ENCODE measurements at places on chromosomes 12 and 14.

DNA sequence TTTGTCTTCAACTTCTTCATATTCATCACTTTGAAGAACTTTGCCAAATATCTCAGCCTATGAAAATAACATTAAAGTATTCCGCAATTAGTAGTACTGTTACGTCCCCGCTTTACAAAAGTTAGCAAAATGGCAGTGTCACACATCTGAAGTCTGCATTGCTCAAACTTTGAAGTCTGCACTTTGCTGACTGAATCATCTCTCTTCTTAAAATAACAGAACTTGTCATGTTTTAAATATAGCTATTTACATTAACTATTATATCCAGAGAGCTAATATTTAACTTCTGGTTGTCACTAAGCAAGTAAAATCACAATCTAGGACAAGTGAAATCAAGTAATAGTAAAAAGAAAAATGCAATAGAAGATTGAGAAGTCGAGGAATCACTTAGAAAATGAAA, 34.5 kb downstream of the IPO8 start:
- no peak for DNase-seq

DNA sequence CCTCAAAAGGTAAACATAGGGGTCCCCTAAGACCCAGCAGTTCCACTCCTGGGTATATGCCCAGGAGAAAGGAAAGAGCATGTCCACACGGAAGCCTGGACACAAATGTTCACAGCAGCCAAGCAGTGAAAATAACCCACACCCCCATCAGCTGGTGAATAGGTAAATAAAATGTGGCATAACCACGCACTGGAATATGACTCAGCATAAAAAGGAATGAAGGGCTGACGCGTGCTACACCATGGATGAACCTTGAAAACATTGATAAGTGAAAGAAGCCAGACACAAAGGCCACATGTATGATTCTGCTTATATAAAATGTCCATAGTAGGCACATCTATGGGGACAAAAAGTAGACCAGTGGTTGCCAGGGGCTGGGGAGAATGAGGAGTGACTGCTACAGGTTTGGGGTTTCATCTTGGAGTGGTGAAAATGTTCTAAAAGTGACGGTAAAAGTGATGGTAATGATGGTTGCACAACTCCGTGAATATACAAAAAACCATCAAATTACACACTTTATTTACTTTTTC, 3.8 kb upstream of the SCARB1 start:
- DNase-seq, result no peak

GRCh38 chr14:104882325-104882973, 17.4 kb downstream of the CEP170B start:
- no peak for DNase-seq

DNA sequence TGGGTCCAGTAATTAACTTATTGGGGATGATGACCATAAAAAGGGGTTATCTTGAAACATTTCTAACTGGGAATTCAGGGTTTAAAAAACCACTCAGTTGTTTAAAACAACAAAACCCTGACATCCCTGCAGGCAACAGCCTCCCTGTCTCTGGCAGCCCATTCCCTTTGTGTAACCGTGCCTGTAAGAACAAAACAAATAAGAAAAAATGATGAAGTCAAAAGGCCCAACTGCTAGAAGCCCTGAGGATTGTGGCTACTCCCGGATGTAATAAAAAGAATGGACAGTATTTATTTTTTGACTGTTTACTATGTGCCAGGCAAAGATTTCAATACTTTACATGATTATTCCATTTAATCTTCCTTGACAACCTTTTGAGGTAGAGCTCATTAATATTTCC, 75.3 kb downstream of the TMCC3 start:
- DNase-seq, result no peak

DNA sequence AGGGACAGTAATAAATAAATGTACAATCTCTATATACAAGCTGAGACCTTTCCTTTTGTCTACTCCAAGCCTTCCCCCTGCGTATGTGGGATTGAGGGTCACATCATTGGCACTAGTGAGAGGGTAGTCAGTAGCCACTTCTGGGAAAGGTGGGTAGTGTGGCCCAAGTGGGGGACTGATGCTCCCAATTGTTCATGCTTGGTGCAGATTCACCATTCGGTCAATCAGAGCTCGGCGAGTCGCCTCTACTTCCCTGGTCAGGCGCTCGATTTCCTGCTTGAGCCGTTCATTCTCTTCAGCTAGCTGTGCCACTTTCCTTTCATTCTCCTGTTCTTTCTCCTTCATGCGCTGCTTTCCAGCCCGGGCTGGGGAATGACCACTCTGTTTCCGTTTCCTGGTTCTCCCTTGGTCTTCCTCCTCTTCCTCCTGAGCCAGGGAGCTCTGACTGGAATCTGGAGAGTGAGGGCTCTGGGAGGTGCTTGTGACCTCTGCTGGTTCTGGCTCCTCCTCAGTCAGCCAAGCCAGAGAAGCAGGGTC, 3.6 kb downstream of the DDIT3 start:
- DNase-seq, result no peak

- no peak for DNase-seq
Measured at GRCh38 chr14:63895510-63895909, 42.7 kb downstream of the SYNE2 start.

GRCh38 chr12:13036881-13037280, 7.3 kb upstream of the FAM234B start:
- no peak for DNase-seq

DNA sequence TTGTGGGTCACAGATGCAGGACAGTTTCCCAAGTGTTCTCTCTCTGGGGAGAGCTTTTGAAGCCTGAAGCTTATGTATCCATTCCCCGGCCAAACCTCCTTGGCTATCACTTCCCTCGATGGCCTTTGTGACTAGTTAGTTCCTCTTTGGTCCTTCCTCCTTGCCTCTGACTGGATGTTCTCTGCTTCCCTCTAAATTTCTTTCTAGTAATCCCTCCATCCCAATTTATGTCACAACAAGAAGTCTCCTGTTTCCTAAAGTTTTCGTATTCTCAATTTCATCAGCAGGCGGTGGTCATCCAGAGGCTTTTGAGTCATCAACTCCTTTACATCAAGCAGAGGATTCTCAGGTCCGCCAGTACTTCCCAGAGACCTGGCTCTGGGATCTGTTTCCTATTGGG, 27.5 kb downstream of the A2ML1 start:
- DNase-seq, result no peak

- DNase-seq, result no peak
Measured at GRCh38 chr12:3795066-3795465, 42.2 kb upstream of the CRACR2A start.

- no peak for DNase-seq
Measured at GRCh38 chr12:27119797-27120196, 37.4 kb upstream of the C12orf71 start.

- DNase-seq, result no peak
Measured at GRCh38 chr12:81083018-81083417, 5.1 kb downstream of the ACSS3 start.

GRCh38 chr12:116689979-116690744, 47.7 kb downstream of the SPRING1 start:
- DNase-seq, result no peak

GRCh38 chr12:55830601-55831446, 1.4 kb upstream of the DNAJC14 start:
- DNase-seq, result peak; percentile 38

DNA sequence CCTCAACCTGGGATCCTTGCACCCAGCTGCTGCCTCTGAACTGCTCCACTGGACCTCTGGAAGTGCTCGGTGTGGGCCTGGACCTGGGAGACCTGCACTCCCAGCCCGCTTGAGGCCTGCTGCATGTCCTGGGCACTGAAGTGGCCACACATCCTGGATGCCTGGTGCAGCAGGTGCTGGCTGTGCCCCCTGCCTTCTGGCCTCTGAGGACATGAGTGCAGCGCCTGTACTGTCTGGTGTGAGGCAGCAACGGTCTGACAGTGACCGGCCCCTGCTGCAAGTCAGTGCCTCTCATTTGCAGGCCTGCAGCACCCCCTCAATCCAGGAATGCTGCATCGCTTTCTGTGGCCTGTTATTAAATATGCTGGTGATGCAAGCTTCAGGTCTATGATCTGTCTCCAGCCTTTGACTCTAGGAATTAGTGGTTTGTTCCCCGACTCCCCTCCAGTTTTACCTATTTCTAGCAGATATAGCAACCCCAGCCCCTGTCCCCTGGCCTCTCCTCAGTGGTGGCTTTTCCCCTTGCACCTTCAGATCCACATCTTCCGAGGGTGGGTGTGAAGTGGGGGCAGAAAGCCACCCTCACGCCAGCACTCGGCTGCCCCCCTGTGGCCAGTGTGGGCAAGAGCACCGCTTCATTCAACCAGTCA, 3.6 kb downstream of the SMIM41 start:
- peak; percentile 57 for DNase-seq

DNA sequence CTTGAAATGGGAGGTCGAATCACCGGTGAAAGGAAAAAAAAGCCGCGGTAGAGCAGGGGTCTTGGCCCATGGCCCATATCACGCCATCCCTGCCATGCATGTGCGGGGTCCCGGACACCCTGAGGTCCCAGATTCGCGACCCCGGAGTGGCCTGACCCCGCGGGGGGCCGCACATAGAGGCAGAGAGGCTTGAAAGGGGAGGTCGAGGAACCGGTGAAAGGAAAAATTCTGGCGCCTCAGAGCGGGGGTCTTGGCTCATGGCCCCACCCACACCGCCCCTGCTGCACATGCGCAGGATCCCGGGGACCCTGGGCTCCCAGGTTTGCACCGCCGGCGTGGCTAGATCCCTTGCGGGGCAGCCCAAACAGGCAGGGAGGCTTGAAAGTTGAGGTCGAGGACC, 319.8 kb downstream of the ALG10 start:
- DNase-seq, result no peak

- DNase-seq, result no peak
Measured at GRCh38 chr12:15592934-15593333, 196.3 kb downstream of the EPS8 start.

DNA sequence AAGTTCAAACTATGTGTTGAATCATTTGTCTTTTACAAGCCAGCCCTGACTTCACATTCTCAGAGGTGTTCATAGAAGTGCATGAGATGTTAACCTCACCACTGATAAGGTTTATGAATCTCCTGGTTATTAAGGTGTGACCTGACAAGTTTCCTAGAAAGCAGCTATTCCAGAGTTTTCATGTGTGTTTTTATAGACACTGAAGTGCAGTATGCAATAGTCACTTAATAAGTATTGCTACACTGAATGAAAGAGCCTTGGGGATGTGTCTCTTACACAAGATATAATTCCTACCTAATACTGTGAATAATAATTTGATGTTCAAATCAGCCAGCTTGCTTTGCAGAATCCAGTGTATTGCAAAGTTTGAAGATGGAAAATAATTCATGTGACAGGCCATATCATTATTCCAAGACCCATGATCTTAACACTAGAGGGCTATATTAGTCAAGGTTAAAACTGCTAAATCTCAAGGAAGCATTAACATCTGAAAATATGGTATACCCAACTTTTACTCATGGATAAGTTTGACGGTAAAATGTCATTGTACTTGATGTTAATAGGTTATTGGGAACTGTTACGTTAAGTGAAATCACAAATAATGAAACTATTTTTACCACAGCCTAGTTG, 13.0 kb downstream of the SLC25A3 start:
- no peak for DNase-seq

DNA sequence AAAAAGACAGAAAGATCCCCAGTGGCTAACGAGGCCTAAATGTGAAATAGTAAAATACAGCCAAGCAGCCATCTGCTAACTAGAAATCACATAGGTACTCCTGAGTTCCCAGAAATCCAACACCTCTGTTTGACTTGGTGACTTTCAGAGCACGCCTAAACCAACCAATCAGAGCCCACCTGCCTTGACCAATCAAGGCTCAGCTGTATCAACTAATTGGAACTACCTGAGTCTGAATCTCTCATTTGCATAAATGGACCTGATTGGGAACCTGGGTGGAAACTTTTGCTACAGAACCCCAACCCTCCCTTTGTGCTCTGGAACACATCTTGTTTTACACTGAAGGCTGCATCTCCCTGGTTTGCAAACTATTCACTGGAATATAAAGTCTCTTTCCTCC, 5.1 kb upstream of the TCL1B start:
- no peak for DNase-seq

DNA sequence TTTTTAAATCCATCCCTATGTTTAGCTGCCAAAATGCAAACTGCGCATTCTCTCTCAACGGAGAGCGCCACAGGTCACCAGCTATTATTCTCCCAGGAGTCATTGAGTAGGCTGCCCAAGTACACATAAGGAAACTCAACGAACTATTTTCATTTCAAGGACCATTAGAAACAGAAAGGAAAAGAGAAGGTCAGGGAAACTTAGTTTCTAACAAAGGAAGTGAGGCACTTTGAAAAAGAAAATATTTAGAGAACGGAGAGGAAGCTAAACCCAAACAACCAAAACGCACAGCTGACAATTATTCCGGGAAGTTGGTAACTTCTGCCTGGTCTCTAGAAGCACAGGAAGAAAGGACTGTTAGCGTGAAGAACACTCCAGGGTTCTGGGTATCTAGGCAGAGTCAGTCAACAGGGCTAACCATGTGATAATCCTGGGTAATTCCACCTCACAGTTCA, 23.5 kb downstream of the GPHB5 start:
- DNase-seq, result no peak

DNA sequence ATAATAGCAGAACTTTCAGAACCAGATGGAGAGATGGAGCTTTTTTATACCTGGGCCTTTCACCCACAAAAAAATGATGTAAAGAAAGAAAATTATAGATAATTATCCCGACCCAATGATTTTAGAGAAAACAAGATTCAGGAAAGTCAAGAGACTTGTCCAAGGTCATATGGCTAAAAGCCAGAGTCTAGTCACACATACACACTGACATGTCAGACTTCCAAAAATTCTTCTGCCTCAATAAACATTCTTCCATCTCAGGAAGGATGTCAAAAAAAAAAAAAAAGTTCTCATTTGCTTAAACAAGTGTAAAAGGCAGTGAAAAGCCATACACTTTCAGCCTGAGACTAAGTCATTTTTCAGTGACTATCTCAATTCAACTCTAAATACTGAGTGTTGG, 116.0 kb downstream of the PRICKLE1 start:
- DNase-seq, result no peak

GRCh38 chr14:33275879-33276278, 337.2 kb downstream of the NPAS3 start:
- DNase-seq, result no peak

DNA sequence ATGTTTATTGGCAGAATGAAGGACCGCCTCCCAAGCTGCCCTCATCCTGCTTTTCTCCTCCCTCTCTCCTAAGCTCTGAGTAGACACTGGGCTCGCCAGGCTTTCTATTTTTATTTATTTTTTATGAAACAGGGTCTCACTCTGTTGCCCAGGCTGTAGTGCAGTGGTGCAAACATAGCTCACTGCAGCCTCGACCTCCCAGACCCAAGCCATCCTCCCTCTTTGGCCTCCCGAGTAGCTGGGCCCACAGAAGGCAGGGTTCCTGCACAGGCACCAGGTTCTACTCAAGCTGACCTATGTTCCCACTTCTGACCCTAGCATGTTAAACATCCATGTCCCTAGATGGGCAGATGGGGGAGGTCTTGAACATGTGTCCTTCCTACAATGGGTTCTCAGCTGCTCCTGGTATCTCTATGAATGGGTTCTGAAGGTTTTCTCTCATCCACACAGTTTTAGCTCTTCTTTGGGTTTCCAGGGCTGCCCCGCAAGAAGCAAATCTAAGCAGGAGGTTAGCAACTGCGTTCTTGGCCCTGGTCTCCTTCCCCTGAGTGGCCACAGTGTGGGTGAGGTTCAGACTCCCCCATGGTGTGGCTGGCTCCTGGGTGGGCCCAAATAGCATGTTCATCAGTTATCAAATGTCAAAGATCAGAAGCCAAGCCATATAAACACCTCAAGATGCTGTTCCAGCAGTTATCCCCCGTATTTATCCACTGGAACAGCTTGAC, 167.3 kb downstream of the ZFP36L1 start:
- no peak for DNase-seq

All from activated CD4-positive, alpha-beta T cell treated with anti-CD3 and anti-CD28 coated beads for 1 hour (primary cell).